Stimulated activated CD8-positive, alpha-beta memory T cell treated with anti-CD3 and anti-CD28 coated beads, Interleukin-7, amount 100 ng/mL, for 4 hours (primary cell): ENCODE measurements at places on chromosomes 5 and 9.

GRCh38 chr9:104831681-104832080 lies 67.8 kb downstream of the NIPSNAP3B start:
- DNase-seq: no peak

- DNase-seq: no peak
Observed at GRCh38 chr5:149561848-149562247, 10.6 kb upstream of the CSNK1A1 start.

- no peak for DNase-seq
Observed at GRCh38 chr9:124764774-124765438, 6.2 kb downstream of the NR6A1 start.

DNA sequence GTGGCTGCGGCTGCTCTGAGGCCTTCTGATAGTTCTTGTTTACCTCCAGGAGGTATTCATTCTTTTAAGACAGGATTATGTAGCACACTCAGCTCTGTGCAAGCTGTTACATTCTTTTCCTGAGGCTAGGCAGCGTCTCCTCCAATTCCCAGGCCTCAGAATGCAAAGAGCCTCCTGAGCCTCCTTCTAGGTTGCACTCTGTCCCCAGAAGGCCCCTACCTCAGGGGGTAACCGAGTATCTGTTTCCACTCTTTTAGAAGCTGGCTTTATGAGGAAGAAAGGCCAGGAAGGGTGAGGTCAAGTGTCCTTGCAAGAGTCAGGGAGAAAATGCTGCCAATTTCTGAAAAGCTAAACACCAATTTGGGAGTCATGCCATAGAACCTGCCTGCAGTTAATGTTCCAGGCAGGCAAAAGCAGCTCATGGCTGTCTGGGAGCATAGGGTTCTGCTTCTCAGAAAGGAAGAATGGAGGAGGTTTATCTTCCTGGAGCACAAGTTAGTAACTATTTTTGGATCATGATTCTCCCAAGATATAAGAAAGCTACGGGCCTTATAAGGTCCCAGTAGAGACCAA lies 178.9 kb downstream of the SEMA6A start:
- DNase-seq: no peak

GRCh38 chr5:62312674-62313073 lies 6.7 kb downstream of the KIF2A start:
- DNase-seq: no peak

GRCh38 chr9:35660966-35661415 lies 2.9 kb downstream of the CCDC107 start:
- DNase-seq: no peak

DNA sequence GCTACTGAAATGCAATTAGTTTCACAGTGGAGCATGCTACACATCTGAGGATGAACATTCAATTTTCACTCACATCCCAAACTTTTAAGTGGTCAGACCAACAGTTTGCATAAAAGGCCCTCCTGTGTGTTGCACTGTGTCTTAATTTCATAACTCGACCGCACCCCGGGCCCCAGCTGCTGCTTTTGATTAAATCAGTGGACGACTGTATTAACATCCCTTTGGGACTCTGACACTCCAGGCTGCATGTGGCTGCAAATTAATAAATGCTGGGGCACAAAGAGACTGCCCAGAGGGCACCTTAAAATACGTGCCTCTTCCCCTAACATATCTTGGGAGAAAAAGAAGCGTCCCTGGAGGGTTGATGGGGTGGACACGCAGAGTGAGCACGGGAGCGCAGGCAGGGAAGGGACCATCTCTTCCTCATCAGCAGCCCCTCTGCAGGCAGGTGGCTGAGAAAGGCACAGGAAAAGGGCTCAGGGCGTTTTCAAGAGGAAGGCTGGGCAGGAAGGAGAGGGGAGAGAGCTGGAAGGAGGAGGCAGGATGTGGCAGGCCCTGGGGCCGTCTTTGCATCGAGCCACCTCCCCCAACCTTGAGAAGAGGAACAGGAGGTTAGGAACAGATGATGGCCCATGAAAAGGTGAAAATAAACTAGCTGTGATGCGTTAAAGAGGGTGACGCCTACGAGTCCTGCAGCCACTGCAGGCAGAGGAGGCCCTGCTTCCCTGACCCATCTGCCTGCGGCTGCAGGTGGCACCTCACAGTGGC lies 18.6 kb downstream of the MED10 start:
- no peak for DNase-seq

DNA sequence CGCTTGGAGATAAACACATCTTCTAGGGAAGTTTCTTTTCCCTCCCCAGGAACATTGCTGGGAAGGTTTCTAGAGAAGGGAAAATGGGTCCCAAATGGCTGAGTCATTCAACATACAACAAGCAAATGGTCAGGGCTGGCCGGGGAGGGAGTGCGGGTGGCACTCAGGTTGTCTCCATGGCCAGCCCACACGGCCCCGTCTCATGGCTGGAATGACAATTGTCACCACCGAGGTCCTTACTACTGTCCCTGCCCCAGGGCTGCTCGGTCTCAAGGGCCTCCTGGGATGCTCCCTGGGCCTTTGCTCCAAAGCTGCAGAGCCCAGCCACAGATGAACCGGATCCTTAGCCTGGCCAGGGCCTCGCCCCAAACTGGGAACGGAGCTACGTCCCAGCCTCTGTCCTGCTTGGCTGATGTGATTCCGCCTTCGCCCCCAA lies 121.9 kb downstream of the FGF18 start:
- DNase-seq: no peak

GRCh38 chr5:112061666-112062065 lies 304.7 kb upstream of the NREP start:
- DNase-seq: no peak

GRCh38 chr9:10678790-10679189 lies 66.0 kb upstream of the PTPRD start:
- no peak for DNase-seq

GRCh38 chr5:11072568-11072967 lies 311.5 kb upstream of the DAP start:
- DNase-seq: no peak

GRCh38 chr5:172569861-172570558 lies 71.1 kb upstream of the NEURL1B start:
- DNase-seq: no peak

GRCh38 chr5:95817430-95817829 lies 5.1 kb downstream of the GLRX start:
- no peak for DNase-seq

GRCh38 chr9:114126247-114127060 lies 27.4 kb upstream of the KIF12 start:
- no peak for DNase-seq

- DNase-seq: peak; percentile 1
Observed at GRCh38 chr9:31119890-31120454, 1264.5 kb upstream of the ACO1 start.

DNA sequence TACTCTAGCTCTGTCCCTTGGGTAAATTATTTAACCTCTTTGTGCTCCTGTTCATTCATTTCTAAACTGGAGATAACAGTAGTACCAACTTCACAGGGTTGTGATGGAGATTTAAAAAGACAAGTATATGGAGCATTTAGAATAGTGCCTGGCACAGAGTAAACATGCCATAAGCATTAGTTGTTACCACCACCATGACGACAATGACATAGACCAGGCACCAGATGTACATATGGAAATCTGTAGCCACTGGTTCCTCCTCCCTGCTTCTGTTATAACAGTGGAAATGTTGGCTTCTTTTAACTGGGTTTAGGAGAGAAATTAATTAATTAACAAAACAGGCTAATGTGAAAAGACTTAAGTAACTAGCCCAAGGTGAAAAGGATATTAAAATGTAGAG lies 217.5 kb downstream of the DENND1A start:
- no peak for DNase-seq

DNA sequence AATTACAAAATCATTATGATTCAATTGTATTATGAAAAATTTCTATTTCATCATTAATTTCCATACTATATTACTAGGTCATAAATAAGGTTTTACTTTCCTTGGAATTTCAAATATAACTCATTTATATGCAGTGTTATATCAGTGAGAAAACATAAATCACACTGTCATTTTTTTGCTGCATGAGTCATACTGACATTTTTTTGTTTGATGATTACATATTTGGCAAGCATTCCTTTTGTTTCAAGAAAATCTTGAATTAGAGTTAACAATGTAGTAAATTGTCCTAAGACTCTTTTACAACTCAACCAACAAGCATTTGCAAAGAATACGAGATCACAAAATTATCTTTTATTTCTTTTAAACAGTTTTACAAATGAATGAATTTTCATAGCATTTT lies 298.4 kb upstream of the SEMA6A start:
- no peak for DNase-seq

- no peak for DNase-seq
Observed at GRCh38 chr9:73683862-73684591, 532.4 kb downstream of the ANXA1 start.

- no peak for DNase-seq
Observed at GRCh38 chr5:54573812-54574489, 56.4 kb downstream of the SNX18 start.

DNA sequence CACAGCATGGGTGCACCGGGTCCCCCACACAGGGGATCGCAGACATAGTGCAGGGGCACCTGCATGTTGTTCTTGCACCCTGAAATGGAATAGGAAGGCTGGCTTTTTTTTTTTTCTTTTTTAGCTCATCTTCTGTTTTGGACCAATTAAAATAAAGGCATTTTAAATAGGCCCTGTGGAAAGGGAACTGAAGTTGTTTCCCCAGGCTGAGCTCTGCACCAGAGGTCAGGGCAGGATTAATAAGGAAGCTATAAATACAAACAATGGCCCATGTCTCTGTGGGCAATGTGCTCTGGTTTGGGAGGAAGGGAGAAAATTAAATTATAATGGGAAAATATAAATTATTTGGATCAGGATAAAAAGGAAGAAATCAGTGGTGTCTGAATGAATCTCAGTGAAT lies 21.2 kb upstream of the KCNMB1 start:
- no peak for DNase-seq

- DNase-seq: no peak
Observed at GRCh38 chr9:121662891-121663580, 11.6 kb downstream of the DAB2IP start.

DNA sequence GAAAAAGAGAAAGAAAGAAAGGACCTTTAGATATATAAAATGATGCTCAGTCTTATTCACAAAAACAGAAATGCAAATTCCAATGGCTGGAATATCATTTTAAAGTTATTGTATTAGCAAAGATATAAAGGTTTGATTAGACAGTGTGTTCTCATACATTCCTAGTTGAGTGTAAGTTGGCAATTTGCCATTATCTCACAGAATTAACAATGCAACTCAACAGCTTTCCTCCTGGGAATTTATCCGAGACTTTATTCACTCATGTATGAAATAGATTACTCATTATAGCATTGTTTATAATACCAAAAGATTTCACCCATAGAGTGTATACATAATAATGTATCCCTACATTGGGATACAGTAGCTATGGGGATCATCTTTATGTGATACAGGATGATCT lies 27.1 kb upstream of the MLLT3 start:
- DNase-seq: no peak

GRCh38 chr9:36288070-36288469 lies 29.8 kb upstream of the GNE start:
- no peak for DNase-seq

DNA sequence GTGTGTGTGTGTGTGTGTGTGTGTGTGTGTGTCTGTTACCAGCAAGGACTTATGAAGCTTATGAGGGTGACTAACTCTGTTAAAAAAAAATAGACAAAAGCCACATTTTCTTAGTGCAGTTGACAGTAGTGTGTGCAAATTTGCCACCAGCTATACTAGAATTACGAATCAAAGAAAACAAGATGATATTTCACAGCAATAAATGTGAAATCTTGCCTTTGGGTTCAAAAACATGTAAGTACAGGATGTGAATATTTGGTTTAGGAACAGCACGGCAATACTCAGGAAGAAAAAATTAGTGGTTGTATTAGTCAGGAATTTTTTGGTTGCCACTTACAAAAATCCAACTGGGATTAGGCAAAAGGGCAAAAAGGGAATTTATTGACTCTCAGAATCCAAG lies 117.4 kb downstream of the NPR3 start:
- DNase-seq: no peak

GRCh38 chr5:56984445-56984844 lies 32.5 kb upstream of the MIER3 start:
- no peak for DNase-seq

DNA sequence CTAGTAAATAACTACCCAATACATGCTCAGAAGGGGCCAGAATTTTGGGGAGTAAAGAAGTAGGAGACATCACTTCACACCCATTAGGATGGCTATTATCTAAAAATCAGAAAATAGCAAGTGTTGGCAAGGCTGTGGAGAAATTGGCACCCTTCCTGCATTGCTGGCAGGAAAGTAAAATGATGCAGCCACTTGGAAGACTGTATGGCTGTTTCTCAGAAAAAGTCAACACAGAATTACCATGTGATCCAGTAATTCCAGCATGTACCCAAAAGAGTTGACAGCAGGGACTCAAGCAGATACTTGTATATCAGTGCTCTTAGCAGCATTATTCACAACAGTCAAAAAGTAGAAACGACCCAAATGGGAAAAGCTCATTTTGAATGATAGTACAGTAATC lies 107.6 kb downstream of the APBA1 start:
- no peak for DNase-seq

DNA sequence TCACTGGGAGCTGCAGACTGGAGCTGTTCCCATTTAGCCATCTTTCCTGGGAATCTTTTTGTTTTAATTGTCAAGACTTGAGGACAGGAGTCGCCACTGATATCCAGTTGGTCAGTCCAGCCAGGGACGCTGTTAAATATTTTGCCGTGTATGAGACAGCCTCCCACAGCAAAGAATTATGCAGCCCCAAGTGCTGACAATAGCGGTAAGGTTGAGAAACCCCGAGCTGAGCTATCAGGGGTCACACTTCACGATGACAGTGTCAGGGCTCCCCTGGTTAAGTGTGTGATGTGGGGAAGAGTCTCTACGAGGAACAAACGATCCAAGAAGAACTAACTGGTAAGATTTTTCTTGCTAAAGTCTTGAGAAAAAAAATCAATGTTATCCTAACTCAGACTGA lies 372.0 kb upstream of the MPDZ start:
- no peak for DNase-seq

DNA sequence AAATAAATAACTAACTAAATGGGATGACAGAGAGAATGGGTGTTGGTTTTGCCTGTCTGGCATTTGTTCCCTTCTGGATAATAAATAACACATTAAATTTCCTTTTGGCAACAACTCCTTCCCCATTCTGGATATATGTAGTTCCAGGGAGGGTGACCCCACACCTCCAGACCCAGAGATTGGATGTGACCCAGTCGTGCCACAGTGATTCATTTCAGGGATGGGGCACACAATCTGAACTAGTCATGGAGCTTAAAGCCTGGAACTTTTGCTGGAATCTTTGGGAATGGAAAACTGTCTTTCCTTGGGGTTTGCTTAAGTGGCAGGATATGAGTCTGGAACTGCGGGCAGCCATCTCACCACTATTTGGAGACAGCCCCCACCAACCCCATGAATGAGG lies 11.3 kb downstream of the KLF9 start:
- no peak for DNase-seq

GRCh38 chr5:53946405-53947100 lies 363.8 kb downstream of the ARL15 start:
- no peak for DNase-seq

- DNase-seq: no peak
Observed at GRCh38 chr5:116773926-116774325, 199.3 kb upstream of the SEMA6A start.
